Stimulated activated CD4-positive, alpha-beta T cell treated with anti-CD3 and anti-CD28 coated beads, Interleukin-1b, Interleukin-23, amount 100 ng/mL, for 4 hours (primary cell): ENCODE measurements at places on chromosomes 7 and 10.

- no peak for DNase-seq
These were observed 98.3 kb downstream of the PDGFA start for GRCh38 chr7:421136-421991.

- DNase-seq = no peak
These were observed 387.2 kb downstream of the BBS9 start for GRCh38 chr7:33516568-33516967.

DNA sequence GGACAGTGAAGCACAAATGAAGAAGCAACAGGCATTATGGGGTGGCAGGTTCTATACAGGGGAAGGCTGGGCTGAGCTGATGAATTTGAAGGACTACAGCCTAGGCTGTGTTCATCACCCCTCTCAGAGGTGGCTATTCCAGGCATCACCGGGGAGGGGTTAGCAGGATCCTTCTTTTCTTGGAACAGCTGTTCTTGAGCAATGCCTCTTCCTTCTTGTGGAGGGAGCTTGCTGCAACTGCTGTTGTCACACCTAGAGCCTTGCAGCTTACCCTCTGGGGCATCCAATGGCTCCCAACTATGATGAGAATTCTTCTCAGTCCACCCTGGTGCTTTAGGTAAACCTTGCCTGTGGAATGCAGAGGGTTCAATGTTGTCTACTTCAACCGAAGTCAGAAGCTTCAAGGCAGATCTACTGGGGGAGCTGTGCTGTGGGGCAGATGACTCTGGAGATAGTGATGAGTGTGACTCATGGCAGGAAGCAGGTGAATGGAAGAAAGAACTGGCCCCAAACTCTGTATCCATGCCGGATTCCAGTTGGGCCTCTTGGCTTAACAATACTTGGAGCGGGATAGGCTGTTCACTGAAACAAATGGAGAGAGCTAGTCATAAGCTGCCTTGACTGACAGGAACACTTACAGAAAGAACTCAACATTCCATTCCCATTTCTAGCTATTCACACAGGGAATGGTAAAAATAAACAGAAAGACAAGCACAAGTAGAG lies 21.5 kb upstream of the PPP3CB start:
- DNase-seq = no peak

DNA sequence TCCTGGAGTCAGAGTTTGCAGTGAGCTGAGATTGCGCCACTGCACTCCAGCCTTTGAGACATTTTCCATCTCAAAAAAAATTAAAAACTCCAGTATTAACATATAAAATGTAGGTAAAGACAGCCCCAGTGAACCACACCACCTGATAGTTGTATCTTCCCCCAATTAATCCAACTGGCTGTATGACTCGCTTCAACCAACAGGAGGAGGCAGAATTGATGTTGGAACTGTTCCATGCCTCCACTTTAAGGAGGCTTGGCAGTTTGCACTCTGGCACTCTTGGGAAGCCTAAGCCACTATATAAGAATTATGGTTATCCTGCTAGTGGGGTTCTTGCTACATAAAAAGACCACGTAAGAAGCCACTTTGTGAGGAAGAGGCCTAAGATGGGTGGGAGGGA lies 72.7 kb downstream of the STK17A start:
- DNase-seq = no peak

DNA sequence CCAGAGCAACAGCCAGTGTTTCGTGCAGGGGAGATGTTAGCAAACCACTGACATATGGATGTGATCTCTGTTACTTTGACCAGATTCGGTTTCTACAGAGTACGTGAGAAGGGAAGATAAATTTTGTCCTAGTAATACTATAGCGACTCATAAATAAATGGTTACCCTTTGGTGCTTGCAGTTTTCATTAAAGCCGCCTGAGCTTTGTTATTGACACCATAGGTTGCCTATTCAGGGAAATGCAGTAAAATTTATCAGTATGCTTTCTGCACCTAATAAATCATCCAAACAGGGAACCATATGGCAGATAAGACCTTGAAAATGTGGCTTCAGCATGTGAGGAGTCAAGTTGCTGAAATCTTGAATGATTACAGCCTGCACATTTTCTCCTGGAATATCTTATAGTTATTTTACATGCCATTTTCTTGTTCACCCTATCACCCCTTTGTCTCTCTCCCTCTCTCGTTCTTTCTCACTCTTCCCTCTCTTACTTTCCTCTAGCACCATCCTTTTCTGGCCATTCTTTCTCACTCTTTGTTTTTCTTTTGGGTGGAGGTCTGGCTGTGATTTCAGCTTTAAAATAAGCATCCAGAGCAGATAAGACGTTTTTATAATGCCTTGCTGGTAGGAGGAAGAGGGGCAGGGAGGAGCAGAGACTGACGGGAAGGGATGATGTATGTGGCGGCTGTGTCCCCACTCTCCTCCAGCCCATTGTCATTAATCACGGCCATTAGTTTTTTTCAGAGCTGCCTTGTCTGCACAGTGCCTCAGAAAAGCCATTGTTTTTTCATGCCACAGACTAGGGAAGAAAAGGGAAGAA lies 182.5 kb downstream of the LRMDA start:
- no peak for DNase-seq

DNA sequence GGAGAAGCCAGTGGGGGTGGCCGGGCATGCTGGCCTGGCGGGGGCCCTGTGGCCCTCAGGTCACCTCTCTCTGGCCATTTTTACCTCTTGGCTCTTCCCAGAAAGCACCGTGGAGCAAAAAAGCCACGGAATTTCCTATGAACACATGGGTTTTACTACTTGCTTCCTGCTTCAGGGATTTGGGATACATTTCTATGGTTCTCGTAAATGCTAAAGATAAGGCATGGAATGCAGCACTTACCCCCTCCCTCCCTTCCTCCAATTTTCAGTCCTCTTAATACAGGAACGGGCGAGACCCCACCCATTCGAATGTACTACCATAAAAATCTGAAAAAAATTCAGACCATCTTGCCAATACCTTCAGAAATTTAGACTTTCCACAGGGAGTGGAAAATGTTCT lies 279.7 kb downstream of the ARHGAP12 start:
- no peak for DNase-seq

- no peak for DNase-seq
These were observed 140.3 kb upstream of the EFCAB10 start for GRCh38 chr7:105721571-105722104.

DNA sequence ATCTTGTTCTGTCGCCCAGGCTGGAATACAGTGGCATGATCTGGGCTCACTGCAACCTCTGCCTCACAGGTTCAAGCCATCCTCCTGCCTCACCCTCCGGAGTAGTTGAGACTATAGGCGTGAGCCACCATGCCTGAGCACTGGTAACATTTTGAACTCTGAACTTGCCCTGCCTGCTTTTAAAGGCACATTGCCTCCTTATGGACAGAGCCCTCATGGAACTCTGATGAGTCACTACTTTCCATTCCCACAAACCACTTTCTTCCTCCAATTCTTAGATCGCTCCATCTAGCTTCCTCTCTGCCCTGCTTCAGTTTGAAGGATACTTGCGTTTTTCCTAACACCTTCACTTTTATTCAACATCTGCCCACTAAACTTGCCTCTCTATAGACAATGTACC lies 38.1 kb downstream of the PRPS1L1 start:
- DNase-seq = no peak

- DNase-seq = no peak
These were observed 69.4 kb downstream of the TBXAS1 start for GRCh38 chr7:139898483-139898882.

DNA sequence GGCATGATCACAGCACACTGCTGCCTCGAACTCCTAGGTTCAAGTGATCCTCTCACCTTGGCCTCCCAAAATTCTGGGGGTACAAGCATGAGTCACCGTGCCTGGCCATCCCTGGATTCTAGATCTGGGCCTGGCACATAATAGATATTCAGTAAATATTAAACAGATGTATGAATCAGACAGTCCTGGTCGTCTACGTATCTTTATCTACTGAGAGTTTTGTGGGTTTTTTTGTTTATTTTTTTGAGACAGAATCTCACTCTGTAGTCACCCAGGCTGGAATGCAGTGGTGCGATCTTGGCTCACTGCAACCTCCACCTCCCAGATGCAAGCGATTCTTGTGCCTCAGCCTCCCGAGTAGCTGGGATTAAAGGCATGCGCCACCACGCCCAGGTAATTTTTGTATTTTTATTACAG lies 24.3 kb upstream of the ITGB1 start:
- no peak for DNase-seq
